ENCODE measurements at places on chromosomes 6 and 20. TPM values are rescaled to one million over a fixed set of nuclear protein-coding genes. Genes with fewer than 3 reads are reported as not detected.

The FOXQ1 gene
- total RNA-seq: not detected

The RSPH9 gene
- total RNA-seq: not detected

The PACRG gene
- total RNA-seq: 1.6 TPM

The CDSN gene
- not detected for total RNA-seq

The DEFB115 gene
- not detected for total RNA-seq
